Fibroblast of lung (primary cell): ENCODE measurements at places on chromosomes 2 and 18.

DNA sequence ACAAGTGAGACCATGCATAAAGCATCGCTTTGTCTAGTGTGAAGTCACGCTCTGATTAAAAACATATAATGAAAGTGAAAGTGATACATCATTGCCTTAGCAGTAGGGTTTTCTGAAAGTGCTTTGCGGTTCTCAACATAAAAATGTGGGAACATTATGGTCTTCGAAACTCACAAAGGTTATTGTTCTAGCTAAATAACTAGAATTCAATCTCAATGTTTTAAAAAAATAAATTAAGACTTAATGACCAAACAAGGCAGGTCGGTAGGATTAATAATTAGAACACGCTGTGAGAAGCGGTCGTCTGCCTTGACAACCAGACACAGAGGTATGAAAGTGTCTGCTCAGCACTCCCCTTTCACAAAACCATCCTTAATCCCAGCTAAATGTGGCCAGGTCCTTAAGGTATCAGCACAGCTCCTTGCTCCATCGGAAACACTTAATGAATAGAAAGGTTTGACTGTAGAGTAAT lies 42.2 kb downstream of the KLHL14 start:
- no peak for DNase-seq

- DNase-seq = no peak
Observed at GRCh38 chr2:232245111-232245510, 133.4 kb upstream of the ALPP start.

DNA sequence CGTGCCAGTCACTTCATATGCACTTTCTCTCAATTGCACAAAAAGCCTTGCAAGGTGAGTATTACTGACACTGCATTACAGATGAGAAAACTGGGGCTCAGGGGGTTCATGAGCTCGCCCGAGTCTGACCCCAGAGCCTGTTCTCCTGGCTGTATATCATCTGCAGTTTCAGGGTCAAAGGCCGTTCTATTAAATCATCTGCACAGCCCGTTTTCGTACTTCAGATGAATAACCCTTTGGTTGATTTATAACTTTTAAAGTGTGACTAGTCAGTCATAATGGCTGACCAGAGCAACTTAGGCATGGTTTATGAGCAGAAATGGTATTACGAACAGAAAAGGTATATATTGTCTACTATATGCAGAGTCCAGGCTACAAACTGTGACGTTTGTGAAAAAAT lies 35.3 kb upstream of the NPAS2 start:
- DNase-seq = no peak

- DNase-seq = no peak
Observed at GRCh38 chr2:3970791-3971651, 267.6 kb downstream of the DCDC2C start.

- DNase-seq = no peak
Observed at GRCh38 chr2:101327863-101328394, 19.4 kb upstream of the RNF149 start.

GRCh38 chr2:128922154-128922553 lies 603.5 kb upstream of the HS6ST1 start:
- DNase-seq = no peak

DNA sequence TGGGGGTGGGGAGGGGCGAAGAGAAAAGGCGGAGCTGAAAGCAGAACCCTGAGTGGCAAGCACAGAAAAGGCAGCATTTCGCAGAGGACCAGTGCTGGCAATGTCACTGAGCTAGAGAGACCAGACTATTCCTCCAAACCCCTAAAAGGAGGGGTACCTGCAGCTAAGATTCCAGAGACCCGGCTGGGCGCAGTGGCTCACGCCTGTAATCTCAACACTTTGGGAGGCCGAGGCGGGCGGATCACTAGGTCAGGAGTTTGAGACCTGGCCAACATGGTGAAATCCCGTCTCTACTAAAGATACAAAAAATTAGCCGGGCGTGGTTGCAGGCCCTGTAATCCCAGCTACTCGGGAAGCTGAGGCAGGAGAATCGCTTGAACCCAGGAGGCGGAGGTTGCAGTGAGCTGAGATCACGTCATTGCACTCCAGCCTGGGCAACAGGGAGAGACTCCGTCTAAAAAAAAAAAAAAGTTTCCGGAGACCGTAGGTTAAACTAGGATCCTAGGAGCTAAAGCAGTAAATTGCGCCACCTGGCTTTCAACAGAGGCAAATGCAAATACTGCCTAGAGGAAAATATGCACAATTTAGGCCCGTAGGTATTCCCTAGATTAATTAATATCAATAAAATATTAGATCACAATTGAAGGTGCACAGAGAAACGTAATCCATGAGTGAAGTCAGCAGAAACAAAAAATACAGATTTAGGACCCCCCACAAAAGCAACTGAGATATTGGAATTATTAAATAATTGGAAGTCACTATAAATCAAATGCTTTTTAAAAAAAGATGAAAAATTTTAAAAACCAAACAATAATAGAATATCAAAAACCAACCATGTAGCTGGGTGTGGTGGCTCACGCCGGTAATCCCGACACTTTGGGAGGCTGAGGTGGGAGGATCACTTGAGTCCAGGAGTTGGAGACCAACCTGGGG lies 4.9 kb downstream of the UCN start:
- peak; percentile 54 for DNase-seq

DNA sequence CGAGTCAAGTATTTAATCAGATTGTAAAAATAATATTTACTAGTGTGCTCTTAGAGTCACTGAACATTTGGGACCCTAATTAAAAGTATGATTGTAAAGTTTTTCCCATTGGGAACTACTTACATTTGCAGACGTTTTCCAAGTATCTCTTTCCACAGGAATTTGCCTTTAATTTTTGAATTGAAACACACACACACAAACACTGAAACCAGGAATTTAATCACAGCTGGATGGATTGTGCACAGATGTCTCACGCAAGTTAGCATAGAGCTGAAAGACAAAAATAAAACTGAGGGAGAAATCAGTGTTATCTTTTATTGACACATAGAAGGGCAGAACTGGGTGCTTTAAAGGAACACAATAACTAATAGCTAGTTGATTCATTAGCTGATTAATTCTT lies 230.7 kb downstream of the RND3 start:
- DNase-seq = no peak

GRCh38 chr2:164920430-164920829 lies 34.9 kb downstream of the SLC38A11 start:
- DNase-seq = peak; percentile 83

- DNase-seq = no peak
Observed at GRCh38 chr18:50313873-50314460, 26.5 kb upstream of the CXXC1 start.

DNA sequence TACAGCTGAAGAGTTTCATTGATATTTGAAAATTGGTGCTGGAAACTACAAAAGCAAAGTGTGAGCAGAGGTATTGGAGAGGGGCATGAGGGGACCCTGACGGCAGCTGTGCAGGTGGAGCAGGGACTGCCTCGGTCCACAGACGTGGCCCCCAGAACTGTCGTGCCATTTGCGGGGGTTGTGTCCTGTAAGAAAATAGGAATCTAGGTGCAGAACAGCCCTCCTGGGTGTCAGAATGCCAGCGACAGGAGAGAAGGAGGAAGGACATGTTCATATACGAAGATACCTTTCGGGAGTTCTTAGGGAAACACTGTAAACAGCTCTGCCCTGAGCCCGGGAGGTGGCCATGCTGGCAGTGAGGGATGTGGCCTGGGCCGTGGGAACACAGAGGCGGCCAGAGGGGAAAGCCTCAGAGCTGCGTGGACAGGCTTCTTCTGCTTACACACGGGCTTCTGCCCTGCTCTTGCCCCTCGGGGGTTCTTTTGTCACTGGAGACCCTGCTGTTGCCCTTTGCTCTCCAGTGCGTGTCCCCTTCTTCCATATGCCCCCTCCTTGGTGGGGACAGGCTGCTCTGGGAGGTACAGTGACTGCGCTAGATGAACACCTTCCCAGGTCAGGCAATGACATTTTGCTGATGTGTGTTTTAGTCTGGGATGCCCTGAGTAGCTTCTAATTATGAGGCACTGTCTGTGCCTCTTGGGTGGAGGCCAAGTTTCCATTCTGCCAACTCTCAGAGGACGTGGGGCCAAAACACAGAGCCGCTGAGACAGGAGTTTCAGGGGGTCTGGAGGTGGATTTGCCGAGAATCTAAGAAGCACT lies 81.9 kb upstream of the TXNDC2 start:
- DNase-seq = peak; percentile 39

DNA sequence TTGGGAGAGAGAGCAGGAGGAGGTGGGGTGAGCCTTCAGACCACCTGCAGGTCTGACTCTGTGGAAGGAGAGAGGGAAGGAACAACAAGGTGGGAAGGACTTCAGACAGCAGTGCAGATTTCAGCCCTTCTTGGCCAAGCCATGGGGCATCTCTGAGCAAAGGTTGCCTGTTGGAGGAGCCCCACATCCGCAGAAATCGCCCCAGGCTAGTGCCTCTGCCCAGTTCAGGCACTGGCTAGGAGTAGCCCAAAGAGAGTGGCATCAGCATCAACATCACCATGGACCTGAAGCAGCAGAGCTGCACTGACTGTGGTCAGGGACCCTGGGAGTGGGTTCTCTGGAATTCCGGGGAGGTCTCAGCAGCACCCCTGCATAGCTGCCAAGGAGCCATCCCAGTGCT lies 10.2 kb downstream of the GPR55 start:
- no peak for DNase-seq

GRCh38 chr2:99757611-99758114 lies 267.8 kb upstream of the REV1 start:
- DNase-seq = no peak

DNA sequence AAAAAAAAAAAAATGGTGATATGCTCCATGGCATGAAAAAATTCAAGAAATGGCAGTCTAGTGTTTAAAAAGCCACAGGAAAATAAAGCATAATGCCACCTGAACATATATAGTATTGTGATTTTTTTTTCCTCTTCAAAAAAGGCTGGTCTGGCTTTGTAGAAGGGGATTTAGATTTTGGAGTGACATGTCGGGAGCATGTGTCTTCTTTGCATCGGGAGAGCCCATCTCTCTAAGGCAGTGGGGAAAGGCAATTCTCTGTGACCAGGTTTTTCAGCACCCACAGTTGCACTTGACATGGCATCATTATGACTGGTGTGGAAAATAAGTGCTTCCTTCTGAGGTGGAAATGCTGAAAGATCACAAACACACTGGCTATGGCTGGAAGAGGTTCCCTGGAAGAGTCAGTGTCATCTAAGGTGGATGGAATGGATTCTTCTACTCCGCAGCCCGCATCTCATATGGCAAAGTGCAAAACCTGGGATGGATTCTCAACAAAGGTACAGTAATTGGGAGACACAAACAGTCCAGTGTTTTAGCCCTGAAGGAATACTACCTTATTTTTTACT lies 172.5 kb downstream of the AGAP1 start:
- peak; percentile 95 for DNase-seq

DNA sequence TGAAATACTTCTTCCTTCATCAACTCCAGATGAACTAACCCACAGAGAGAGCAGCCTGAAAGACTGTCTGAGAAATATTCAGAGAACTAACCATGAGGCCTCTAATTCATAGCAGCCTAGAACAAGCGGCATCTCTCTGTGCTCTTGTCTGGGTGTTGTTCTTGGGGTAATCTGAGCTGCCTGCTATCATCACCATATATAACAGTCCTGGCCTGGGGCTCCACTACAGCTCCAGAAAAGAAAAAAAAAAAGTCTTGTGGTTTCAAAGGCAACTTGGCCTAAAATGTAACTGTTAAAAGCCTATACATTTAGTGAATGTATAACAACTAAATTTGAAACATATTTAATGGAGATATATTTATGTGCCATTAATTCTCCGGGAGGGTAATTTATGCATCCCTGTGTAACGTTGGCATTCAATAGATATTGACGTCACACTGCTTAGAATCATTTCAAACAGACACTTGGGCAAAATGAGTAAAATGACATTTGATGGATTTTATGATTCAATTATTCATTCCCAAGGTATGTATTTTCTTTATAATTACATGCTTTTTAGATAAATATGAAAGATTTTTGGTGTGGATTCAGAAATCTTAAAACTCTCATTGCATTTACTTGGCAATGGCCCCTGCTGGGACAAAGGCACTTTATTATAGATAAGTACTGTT lies 294.3 kb downstream of the HRH4 start:
- no peak for DNase-seq

GRCh38 chr2:181828122-181828705 lies 63.3 kb upstream of the ITPRID2 start:
- no peak for DNase-seq

GRCh38 chr2:143905587-143905986 lies 614.3 kb downstream of the ZEB2 start:
- DNase-seq = no peak

- DNase-seq = no peak
Observed at GRCh38 chr2:118853651-118854291, 6.3 kb upstream of the EN1 start.

- no peak for DNase-seq
Observed at GRCh38 chr2:138058427-138058826, 94.2 kb downstream of the HNMT start.

DNA sequence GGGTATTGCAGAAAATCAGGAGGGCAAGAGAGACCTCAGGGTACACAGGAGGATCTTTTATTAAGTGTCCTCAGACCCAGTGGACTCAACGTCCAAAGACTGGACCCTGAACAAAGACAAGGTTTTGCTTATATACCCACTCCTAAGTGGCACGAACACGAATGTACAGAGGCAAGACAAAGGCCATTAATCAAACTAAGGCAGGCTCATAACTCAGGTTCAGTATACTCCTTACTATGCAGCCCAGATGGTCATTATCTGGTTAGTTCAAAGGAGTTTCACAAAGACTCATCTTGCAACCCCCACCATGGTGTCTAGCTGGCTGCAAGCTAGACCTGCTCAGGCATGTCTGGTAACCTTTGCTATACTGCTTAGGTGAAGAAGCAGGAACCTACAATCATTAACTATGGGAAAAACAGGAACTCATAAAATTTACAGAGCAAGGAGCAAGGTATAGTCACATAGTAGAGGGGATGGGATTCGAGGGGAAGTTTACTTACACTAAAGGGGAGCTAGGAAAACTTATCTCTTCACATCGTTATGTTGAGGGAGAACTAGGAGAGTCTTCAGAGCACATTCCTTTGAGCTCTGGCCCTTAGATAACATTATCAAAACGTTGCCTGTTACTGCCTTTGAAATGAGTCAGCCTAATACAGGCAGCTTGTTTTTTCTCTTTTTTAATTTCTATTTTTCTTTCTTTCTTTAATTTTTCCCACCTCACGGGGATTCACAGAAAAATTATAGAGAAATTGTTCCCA lies 33.9 kb downstream of the SLC4A3 start:
- peak; percentile 23 for DNase-seq

DNA sequence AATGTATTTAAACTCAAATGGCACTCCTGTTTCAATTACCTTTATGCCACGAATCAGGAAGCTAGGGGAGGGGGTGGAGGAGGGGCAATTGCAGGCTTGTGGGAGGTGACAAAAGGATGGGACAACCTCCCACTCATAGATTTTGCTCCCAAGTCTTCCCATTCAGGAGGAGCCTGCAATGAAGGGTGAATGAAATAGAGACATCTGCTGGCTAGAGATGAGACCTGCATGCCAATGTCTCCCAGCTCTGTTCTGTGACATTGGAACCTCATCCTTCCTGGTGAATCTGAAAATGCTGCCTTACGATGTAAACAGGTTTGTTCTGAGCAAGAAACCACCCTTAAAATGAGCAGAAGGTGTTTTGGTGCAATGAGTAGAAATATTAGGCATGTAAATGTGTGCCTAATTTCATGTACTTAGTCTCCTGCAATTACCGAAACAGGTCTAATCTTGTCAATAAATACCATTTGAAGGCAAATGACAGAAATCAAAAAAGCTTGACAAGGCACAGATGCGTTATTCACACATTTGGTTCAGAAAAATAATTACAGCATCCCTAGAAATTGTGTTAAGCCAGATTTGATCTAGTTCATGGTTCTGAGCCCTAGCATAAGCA lies 2.7 kb upstream of the PID1 start:
- DNase-seq = peak; percentile 82

- DNase-seq = no peak
Observed at GRCh38 chr18:4589056-4589800, 134.1 kb upstream of the DLGAP1 start.
